Tibial artery (tissue), 4 donors: ENCODE measurements at places on chromosomes 16 and 17.
A peak's percentile ranks its signal among the peaks of the same experiment; 100 is the strongest.

DNA sequence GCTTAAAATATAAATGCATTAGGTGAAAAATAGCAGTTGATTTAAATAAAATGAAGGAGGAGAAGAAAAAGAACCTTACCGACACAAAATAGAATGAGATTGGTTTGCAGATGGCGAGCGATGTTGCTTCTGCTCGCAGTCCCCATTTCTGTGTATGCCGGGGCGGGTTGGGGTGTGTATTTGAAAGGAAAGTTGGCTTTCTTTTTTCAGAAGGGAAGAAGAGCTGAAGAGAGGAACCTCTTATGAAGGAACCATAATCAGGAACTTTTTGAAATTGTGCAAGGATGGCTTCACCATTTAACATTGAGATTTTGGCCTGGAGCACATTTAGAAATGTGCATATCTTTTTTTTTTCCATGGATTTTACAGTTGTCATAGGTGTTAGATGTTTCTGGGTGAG, at the start of gene IGSF6:
Gene IGSF6 (minus strand): TSS at position 156 of the 400 bp plus-strand sequence. CDS start 10 bp downstream, at position 146.
- no peak within 1 kb of the TSS for H3K4me3 ChIP-seq
- no peaks in the 10 kb centered on the region for H3K27me3 ChIP-seq
- no peak for DNase-seq
- H3K27ac ChIP-seq = no peak within 1 kb of the TSS
- H3K36me3 ChIP-seq = peaks cover 8% of the 10 kb centered on the region
- H3K4me1 ChIP-seq = no peaks in the 10 kb centered on the region

DNA sequence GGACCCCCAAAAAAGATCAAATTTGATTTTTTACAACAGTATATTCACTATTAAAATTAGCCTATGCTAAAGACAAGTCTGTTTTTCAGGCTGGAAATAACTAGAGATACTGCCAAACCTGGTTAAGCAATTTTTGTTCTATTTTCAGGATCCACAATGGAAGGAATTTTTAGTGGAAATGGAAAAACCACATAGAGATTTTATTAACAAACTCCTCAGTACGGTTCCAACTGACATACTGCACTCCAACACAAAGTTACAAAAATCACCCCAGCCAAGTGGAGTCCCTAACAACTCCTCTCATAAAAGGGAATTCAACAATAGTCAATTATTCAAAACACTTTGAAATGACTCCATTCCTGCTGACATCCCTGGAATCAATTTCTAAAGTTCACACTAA, 101.6 kb upstream of the TOB1 start:
- peak overlapping the region; percentile 57 for H3K27ac ChIP-seq
- H3K36me3 ChIP-seq = peaks cover 26% of the 10 kb centered on the region
- DNase-seq = no peak
- H3K4me1 ChIP-seq = no peaks in the 10 kb centered on the region
- no peaks in the 10 kb centered on the region for H3K27me3 ChIP-seq

DNA sequence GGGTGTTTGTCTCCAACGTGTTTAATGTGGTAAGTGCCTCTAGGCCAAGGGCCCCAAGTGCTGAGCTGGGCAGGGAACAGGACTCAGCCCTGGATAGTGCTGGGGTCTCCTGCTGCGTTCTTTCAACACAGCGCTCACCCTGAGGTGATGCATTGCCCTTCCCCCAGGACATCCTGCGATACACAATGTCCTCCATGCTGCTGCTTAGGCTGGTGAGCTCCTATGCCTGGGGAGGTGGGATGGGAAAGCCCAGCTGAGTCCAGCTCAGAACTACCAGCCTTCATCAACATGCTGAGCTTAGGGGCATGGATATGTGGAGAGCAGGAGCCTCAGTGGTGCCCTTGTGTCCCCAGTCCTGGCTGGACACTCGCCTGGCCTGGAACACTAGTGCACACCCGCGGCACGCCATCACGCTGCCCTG, 563 bp downstream of the ZACN start:
- H3K36me3 ChIP-seq = peaks cover 26% of the 10 kb centered on the region
- H3K4me1 ChIP-seq = peaks cover 42% of the 10 kb centered on the region
- H3K4me3 ChIP-seq = no peak overlapping the region
- DNase-seq = no peak
- H3K27me3 ChIP-seq = peaks cover 61% of the 10 kb centered on the region

DNA sequence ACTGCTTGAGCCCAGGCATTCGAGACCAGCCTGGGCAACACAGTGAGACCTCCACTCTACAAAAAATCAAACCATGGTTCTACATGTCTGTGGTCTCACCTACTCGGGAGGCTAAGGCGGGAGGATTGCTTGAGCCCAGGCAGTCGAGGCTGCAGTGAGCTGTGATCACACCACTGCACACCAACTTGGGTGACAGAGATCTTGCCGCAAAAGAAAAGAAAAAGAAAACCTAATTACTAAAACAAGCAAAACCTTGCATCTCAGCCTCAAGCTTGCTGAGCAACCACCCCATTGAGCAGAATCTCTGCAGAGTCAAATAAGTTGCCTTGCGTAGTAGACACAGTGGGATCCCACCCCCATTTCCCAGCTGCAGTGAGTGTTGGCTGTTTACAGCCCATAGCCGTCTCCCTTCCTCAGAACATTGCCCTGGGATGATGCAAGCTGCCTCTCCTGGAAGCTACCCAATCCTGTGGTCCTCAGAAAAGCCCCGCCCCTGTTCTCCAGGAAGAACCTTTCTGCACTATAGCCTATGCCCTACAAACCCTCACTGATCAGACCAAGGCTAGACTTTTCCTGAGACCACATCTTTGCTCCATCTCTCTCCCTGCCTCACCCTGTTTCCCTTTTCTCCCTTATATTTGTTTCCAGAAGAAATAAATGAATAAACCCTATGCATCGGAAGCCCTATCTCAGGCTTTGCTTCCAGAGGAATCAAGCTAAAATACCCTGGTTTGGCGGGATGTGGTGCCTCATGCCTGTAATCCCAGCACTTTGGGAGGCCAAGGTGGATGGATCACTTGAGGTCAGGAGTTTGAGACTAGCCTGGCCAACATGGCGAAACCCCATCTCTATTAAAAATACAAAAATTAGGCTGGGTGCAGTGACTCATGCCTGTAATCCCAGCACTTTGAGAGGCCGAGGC, 16.7 kb upstream of the ERN2 start:
- H3K27ac ChIP-seq = no peak overlapping the region
- no peak overlapping the region for H3K4me3 ChIP-seq
- H3K4me1 ChIP-seq = no peaks in the 10 kb centered on the region
- no peak for DNase-seq
- peaks cover 12% of the 10 kb centered on the region for H3K27me3 ChIP-seq

DNA sequence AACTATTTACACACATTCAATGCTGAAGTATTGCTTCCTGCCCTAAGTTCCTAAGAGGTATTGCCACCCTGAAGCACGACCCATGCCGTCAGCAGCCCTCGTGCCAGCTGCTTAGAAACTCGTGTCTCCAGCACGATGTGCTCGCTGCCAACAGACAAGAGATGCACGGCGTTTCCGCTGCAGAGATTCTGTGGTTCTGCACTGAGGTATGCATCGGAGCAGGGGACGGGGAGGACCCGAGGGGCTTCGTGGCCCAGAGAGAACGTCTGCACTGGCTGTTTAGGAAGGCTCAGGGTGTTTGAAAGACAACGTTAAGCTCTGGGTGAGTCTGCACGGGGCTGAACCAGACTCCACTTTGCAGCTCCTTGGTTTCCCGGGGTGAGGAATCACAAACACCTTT, 82.7 kb upstream of the CREBBP start:
- DNase-seq = peak; percentile 64
- no peaks in the 10 kb centered on the region for H3K27me3 ChIP-seq
- no peak overlapping the region for H3K4me3 ChIP-seq
- H3K36me3 ChIP-seq = peaks cover 10% of the 10 kb centered on the region
- no peaks in the 10 kb centered on the region for H3K4me1 ChIP-seq
- no peak overlapping the region for H3K27ac ChIP-seq
